ENCODE measurements at places on chromosomes 13 and 19.

- DNase-seq, result no peak
Measured at GRCh38 chr19:49771674-49772139, 4.9 kb downstream of the AP2A1 start.

- DNase-seq, result no peak
Measured at GRCh38 chr13:23477101-23477500, 43.6 kb upstream of the SACS start.

DNA sequence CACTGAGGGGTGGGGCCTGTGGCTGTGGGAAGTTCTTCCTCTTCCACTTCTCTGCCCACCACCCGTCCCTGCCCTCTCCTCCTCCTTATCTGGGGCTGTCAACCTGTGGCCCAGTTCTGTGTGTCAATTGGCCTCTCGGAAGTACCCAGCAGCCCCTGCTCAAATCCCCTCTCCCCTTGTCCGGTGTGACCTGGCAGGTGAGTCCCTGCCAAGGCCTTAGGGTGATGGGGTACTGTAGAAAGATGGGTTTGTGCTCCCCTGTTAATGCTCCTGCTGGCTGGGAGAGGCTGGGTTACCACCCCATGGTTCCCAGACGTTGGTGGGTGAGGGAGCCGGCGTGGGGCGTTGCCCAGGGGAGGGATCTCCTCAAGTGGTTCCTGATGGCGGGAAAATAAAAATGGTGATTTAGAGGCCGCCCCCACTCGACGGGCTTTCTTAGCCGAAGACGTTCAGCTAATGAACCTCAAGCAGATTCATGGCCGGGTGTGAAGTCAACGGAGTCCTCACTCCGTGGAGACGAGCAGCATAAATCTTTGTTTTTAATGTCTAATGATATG is 141.2 kb downstream of the URI1 start:
- DNase-seq, result no peak

DNA sequence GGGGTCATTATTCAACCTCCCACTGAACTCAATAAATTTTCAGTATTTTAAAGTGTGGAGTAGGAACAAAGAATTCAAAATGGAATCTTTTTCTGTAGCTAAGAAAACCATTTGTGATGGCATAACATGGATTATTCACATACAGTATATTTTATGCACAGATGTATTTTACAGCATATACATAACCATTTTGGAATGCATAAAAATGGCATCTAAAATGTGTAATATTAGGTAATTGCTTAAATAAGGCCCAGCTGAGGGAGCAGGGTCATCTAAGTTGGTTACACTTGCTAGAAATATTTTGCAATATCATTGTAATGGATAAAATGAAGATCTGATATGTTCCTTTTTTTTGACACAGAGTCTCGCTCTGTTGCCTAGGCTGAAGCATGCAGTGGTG is 146.9 kb downstream of the LMO7 start:
- DNase-seq, result no peak

DNA sequence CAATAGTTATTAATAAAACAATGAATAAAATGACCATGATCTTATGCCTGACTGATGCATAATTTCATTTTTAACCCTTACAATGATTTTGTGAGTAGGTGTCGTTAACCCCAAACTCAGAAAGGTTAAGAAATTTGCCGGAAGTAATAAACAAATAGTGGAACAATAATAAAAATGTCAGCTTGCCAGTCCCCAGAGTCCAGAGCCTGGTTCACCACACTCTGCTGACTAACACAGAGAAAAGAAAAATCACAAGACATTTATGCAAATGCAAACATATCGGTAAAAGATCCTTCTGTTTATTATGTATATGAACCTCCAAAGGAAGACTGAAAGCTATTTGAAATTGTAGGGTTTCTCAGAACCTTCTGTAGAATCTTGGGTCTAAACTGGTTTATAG is 563.7 kb downstream of the EFNB2 start:
- DNase-seq, result no peak

GRCh38 chr13:19845758-19846157 is 17.7 kb downstream of the ZMYM5 start:
- DNase-seq, result peak; percentile 97

- no peak for DNase-seq
Measured at GRCh38 chr19:14440049-14440448, 6.9 kb downstream of the PKN1 start.

DNA sequence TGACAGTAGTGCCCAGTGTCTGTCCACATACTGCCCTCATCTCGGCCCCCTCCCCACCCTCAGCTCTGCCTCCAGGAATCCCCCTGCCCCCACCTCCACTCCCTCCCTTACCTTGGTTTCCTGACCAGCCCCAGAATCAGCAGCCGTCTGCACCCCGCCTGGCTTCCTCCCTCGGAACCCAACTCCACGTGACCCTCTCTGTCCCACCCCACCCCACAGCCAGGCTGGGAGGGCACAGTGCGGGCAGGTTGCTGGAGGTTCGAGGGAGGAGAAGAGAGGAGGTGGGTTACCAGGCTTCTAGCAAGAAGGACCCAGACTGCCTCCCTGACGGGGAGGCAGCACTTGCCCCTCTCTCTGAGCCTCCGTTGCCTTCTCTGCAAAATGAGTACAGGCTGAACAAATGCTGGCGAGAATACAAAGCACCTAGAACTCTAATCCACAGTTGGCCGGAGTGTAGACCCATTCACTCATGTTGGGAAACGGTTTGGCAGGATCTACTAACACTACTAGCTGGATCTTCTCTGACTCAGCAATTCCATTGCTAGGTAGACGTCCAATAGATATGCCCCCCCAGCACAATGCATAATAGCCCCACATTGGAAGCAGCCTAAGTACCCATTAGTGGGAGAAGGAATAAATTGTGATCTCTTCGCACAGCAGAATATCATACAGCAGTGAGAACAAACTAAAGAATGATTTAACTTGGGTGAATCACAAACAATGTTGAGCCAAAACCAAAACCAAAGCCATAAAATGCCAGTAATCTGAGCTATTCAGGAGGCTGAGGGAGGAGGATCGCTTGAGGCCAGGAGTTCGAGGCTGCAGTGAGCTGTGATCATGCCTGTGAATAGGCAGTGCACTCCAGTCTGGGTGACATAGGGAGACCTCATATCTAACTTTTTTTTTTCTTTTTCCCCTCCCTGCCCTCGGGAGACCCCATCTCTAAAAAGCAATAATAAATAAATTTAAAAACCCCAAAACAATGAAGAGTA is at the start of gene RASAL3:
Gene RASAL3 (minus strand): TSS at position 151 of the 992 bp plus-strand sequence. CDS start 186 bp downstream, outside the sequence.
- DNase-seq, result no peak

GRCh38 chr19:13507053-13507611 is 853 bp upstream of the CACNA1A start:
- DNase-seq, result no peak

DNA sequence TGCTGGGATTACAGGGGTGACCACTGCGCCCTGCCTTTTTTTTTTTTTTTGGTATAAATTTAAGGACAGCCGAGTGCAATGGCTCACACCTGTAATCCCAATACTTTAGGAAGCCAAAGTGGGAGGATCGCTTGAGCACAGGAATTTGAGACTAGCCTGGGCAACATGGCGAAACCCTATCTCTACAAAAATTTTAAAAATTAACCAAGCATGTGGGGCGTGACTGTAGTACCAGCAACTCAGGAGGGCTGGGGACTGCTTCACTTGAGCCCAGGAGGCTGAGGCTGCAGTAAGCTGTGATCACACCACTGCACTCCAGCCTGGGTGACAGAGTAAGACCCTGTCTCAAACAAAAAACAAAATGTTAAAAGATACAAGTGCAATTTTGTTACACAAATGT is 21.5 kb downstream of the ZNF574 start:
- DNase-seq, result no peak

DNA sequence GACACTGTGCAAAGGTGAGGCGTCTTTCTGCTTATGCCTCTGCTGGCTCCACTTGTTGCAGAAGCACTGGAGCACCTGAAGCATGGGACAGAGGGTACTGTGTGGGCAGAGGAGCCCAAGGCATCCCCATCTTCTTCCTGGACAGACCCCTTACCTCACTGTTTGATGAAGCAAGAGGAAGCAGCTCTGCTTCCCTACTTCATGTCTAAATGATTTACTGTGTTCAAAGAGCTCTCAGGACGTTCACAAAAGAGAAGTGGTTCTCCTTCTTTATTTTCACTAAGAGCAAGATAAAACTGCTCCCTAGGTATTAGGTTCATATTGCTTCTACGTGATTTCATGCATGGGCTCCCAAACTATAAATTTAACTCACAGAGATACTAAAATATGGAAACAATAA is 1635.4 kb upstream of the SLC10A2 start:
- no peak for DNase-seq

DNA sequence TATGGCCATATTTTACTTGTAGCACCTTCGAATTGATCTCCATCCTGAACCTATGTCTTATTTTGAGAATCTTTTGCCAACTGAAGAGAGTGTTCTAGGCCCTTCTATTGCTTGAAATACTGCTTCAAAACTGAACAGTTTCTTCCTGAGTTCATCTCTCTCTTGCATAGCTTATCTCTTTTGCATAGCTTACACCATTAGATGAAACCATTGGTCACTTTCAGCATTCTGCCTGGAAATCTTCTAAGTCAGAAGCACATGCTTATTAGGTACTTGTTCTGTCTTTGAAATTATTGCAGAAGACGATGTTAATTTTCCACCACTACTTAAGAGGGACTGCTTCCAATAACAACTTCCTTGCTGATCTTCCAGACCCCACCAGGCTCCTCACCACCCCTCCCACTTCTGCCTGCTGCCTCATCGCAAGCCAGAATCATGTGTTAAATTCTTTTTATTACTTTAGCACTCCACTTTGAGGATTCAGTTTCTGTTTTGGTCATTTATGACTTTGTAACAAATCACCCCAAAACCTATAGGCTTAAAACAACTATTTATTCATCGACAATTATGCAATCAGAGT is 122.4 kb upstream of the MAB21L1 start:
- no peak for DNase-seq

DNA sequence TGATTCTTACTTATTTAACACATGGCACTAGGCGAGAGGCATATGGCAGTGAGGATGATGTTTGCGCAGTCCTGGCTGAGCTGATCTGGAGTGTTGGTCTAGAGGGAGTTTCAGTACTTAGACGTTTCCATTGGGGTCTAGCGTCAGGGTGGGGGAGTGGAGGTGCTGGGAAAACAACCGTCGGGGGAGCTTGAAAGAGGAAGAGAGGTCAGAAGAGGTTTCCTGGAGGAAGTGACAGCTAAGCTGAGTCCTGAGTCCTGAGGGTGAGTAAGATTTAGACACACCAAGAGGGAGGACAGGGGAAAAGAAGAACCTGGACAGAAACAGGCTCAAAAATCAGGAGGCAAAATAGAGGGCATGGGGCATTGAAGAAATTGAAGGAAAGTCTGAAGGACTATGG is 81.4 kb downstream of the ALOX5AP start:
- DNase-seq, result no peak
